ENCODE measurements at places on chromosomes 11 and 22.

- no peak for DNase-seq
These were observed 84.2 kb downstream of the FDX1 start for GRCh38 chr11:110513846-110514437.

- no peak for DNase-seq
These were observed 406.5 kb upstream of the NARS2 start for GRCh38 chr11:78981153-78981552.

- no peak for DNase-seq
These were observed 40.1 kb downstream of the BID start for GRCh38 chr22:17734187-17734586.

GRCh38 chr11:131253656-131254151, 116.7 kb upstream of the NTM start:
- DNase-seq = no peak

- DNase-seq = no peak
These were observed 217.0 kb downstream of the NAV2 start for GRCh38 chr11:19929655-19930054.

- DNase-seq = no peak
These were observed 11.8 kb downstream of the SMPD1 start for GRCh38 chr11:6402061-6402470.

DNA sequence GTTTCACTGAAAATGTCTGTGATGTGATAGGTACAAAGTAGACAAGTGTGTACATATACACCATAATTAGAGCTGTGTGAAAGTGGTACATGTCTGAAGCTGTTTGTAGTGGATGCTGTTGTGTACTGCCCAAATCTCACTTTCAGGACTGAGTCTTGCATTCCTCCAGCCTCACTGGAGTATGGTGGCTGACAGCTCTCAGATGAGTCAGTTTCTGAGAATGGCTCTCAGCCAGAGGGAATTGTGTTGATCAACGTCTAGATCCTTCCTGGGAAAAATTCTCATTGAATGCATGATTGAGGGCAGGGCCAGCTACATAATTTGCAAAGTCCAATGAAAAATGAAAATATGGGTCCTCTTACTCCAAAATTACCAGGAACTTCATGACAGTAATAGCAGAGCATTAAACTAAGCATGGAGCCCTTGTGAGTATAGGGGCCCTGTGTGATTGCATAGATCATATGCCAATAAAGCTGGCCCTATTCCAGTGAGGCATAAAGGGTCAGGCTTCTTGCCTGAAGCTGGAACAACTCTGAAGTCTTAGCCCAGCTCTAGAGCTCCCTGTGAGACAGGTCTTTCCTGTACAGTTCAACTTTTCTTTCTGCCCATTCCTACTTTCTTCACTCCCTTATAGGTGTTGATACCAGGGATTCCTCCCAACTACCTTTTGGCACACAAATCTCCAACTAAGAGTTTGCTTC, 10.8 kb upstream of the CYP2R1 start:
- DNase-seq = no peak

GRCh38 chr11:13503393-13503792, 7.6 kb upstream of the PTH start:
- DNase-seq = no peak

- no peak for DNase-seq
These were observed 20.4 kb upstream of the GRAMD1B start for GRCh38 chr11:123409456-123410217.

DNA sequence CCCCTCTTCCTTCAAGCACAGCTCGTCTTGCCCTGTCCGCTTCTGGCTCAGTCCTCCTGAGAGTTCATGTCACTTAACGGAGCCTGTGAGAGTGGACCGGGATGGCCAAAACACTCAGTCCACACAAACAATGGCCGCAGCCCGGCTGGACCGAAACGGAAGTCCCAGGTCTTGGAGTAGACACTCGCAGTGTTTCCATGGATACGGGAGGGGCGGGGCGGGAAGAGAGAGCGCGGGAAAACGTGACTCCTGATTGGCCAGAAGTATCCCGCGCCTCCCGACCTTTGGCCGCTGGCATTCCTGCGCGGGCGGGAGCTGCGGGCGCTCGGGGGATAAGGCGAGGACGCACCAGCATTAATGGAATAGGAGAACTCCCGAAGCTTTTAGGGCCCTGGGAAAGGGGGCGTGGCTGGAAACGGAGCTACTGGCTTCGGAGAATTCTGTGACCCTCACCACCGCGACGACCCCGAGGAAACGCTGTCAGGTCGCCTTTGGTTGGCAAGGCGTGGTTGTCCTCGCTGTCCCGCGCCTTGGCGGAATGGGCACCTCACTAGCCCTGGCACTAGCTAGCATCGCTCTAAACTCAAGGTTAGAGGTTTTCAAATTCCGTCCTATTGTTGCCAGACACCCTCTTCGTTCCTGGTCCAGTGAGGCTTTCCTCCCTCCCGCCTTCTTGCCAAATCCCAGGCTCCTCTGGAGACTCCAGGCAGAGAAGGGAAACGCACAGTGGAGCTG, at the start of the genes NLRP14 and ZNF214:
Gene NLRP14 (plus strand): TSS at position 297 of the 735 bp plus-strand sequence. CDS start 18,108 bp downstream, outside the sequence.
Gene ZNF214 (minus strand): TSS at position 164 of the 735 bp plus-strand sequence. CDS start 17,511 bp downstream, outside the sequence.
- DNase-seq = no peak

GRCh38 chr22:49021926-49022815, 805.5 kb downstream of the BRD1 start:
- DNase-seq = no peak

DNA sequence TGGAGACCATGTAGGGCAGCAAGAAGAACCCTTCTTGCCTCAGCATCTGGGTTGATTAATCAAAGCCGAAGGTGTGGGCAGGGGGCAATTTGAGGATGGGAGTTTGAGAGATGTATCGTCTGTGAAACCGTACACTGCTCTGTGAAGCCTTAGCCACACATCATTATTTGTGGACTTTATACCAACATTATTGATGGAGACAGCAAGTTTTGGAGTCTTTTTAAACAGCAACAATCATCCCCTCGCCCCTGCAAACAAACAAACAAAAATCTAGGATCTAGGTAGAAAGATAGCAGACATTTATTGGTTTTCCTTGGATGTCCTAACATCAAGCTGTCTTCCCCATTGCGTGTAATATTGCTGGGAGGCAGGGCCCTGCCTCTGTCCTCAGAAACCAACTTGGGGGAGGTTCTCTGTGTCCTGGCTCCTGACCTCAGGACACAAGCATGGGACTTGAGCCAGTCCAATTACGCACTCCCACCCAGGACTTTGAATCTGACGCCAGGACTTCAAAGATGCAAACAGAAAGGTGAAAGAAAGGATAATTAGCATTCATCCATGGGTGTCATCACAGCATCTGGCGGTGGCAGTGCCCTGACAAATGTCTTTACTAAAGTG, 61.6 kb upstream of the PLET1 start:
- DNase-seq = no peak

DNA sequence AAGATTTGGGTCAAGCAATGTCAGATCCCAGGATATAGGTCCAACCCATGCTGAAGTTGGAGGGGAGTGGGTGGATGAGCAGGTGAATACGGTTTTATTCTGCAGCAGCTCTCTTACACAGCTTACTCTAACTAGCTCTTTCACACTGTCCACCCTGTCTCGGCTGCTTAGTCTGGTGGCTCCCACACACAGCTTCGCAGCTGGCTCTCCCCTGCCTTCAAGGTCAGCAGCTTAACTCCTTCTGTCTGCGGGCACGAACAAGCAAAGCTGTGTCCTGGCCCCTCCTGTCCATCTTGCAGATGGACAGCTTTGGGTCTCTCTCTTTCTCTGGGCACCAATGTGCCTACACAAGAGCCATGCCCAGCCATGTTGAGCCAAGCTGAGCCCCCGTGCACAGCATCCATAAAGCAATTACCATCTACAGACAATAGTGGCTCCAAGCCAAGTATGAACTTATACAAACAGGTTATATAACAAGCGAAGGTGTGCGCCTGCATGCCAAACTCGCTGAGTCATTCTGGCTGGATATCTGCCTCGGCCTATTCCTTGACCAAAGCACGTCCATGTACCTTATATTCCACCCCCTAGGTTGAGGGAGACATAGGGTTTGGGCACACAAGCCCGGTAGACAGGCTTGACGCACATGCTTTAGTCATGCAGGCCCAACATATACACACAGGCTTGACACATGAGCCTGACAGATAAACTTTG, 1307.8 kb upstream of the RAG2 start:
- no peak for DNase-seq

DNA sequence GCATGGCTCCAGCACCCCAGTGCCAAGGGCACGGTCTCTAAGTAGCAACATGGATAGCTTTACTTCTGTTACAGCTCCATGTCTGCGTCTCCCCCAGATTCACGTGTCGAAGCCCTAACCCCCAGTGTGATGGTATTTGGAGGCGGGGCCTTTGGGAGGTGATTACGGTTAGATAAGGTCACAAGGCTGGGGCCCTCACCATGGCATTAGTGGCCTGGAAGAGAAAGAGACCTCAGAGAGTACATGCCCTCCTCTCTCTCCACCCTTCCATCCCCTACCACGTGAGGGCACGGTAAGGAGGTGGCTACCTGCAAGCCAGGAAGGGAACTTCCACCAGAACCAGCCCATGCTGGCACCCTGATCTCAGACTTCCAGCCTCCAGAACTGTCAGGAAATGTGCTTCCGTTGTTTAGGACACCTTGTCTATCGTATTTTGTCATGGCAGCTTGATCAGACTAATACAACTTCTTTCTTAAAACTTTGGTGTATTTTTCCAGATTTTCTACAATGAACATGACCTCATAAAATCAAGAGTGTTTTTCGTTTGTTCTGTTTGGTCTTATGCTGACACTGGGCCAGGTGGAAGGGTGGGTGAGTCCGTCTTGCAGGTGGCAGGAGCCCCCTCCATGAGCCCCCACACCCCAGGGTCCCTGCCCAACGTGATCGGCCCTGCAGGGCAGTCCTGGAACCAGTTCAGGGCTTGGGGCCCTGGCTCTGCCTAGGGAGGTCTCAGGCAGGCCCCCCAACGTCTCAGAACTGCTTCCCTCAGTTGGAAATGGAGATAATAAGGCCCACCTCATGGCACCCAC, 10.7 kb downstream of the RTN4R start:
- no peak for DNase-seq

DNA sequence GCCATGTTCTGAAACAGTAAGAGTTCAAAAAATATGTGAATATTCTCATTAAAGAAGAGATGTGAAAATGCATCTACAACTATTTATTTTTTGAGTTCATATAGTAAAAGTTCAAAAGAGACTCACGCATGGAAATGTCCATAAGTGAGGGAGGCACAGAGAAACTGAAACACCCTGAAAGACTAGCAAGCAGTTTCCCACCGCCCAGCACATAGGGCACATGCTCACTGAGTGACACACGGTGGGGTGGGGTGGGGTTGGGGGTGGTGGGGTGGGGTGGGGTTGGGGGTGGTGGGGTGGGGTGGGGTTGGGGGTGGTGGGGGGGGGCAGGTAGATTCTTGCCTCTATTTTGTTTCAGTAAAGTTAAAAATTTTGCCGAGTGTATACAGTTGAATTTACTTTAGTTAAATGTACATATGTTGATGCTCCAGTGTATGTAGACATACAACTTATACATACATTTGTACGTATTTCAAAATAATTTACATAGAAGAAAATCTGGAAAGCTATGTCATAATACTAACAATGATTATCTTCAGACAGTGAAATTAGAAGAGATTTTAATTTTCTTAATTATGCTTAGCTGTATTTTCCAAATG, 6.3 kb downstream of the CCDC34 start:
- no peak for DNase-seq

GRCh38 chr11:78380615-78381051, 37.0 kb downstream of the GAB2 start:
- DNase-seq = no peak

DNA sequence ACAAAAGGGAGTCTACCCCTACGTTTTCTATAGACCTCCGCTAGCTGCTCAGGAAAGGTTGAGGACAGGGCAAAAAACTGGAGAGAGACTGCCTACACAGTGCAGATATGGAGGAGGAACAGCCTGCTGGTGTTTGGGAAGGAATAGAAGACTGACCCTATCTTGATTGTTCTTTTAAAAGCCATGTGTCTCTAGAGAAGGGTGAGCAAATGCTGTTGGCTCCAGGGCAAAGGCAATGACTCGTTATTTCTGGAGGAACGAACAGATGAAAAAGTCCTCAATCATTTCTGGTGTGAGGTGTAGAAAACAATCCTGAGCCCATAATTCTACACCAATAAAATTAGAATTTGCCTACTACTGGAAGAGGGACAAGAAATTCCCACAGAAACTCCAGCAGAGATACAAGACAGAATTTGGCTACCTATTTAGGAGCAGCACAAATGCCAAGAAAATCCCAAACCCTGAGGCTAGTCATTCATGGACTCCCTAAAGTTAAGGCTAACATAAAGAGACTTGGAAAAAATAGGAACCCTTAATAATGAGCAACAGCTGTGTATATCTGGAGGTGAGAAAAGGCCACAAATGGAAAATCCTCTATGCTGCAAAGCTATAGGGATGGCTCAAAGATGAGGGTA, 1206.3 kb upstream of the CNTN5 start:
- no peak for DNase-seq

GRCh38 chr11:117833401-117833891, 8.9 kb upstream of the FXYD2 start:
- DNase-seq = no peak

GRCh38 chr11:111299101-111300026, 1.0 kb downstream of the POU2AF3 start:
- no peak for DNase-seq

Data from activated T-helper 1 cell treated with anti-CD3 and anti-CD28 coated beads, Interleukin-2, amount 50 U/mL, for 16 hours (primary cell).